ENCODE measurements at places on chromosomes 5 and 9. TPM values are rescaled to one million over a fixed set of nuclear protein-coding genes. Genes with fewer than 3 reads are reported as not detected.

Gene COMMD10
- total RNA-seq, result 33.3 TPM

DNA sequence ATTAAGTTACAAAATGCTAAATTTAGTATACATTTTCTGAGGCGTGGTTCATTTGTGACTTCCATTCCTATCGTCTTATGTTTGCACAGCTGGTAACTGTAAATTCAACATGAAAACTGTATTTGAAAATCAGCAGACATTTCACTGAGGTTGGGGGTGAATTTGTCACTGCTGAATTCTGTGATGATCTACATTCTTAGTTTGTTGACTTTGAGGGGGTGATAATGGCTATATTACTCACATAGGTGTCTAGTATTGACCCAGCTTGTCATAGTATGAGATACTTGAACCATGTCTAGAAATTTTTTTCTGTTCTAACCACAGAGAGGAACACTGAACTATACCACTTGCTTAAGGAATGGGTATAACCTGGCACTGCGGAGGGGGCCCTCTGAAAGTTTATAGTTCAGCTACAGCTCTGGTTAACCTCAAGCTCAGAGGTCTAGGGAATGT, 313.3 kb downstream of the PIK3R1 start:
- DNase-seq, result no peak

- DNase-seq, result no peak
Observed at GRCh38 chr9:137222190-137223077, at the start of gene RNF208. Gene RNF208, minus strand, starts transcription at chr9:137222240. Its CDS starts 1,028 bp downstream, at chr9:137221212.

- no peak for DNase-seq
Observed at GRCh38 chr5:73096239-73096575, 24.2 kb upstream of the TMEM171 start.

DNA sequence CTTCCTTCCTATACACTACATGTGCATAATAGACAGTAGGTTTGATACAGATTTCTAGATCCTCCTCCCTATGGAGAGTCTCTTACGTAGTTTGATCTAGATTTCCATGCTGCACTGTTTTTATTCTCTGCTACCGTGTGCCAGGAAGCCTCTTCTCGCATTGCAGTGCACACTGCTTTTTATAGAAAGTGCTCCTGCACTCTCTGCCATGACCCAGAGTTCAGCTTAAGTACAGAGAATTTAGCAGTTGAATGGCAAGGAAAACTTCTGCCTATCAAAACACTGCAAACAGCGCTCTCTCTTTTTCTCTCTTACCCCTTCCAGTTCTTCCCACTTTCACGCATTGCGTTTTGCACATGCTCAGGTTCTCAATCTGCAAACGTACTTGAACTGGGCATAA, 187.4 kb downstream of the ARHGAP26 start:
- no peak for DNase-seq

- DNase-seq, result no peak
Observed at GRCh38 chr5:72498284-72498683, 8.9 kb downstream of the ZNF366 start.

Gene MCIDAS
- total RNA-seq, result not detected

DNA sequence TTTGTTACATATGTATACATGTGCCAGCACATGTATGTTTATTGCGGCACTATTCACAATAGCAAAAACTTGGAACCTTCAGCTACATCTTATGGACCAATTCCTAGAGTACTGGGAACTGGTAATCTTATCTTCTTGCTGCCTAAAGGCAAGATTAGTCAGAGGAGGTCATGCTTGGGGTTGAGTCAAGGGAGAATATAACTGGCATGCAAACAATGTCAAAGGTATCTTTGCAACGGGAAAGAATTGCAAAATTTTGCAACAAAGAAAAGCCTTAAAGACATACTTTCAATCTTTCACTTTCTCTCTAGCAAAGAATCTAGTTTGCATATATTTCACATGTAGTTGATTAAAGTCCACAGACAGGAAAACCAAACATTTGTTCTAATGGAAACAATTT, 145.2 kb downstream of the EDIL3 start:
- DNase-seq, result no peak

DNA sequence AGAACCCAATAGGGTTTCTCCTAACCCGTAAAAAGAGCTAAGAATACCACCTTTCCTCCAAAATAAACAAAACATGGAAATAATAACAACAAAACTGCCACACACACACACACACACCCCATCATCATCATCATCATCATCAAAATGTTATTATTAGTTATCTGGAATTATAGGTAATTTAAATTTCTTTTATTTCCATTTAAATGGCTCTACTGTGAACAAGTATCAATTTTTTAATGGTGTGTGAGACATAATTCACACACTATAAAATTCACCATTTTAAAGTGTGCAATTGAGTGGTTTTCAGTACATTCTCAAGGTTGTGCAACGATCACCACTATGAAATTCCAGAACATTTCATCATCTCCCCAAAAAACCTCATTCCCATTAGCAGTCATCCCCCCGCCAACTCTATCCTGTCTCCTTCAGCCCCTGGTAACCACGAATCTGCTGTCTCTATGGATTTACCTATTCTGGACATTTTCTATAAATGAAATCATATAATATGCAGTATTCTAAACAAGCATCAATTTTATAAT, 172.7 kb downstream of the ROR2 start:
- DNase-seq, result no peak

GRCh38 chr5:154575546-154576428, 97.8 kb upstream of the HAND1 start:
- no peak for DNase-seq

Gene CD72
- 5.5 TPM for total RNA-seq

Gene RNF208
- total RNA-seq, result 10.6 TPM

Gene CRB2
- total RNA-seq, result 0.58 TPM

DNA sequence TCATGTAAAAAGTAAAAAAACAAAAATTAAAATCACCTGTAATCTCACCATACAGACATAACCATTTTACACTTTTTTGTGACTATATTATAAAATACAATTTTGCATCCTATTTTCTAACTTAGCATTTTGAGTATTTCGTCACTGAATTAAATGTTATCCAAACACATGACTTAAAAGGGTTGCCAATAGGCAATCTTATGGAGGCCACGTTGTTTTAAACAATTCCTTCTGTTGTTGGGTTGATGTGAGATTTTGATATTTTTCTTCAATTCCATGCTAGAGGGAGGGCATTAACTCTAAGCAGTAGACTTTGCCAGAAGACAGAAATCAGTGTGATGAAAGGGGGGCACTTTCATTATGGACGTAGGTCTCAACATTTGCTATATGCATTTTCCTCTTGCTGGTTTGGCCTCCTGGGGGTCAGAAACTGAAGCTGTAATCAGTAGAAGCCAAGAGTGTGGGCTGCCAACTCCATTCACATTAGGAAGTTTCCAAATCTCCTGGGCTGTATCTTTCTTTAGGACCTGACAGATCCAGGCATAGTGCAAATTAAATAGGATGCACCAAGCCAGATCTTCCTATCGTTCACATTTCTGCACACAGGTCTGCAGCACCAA, 614.2 kb upstream of the CLINT1 start:
- no peak for DNase-seq
